Foreskin fibroblast (primary cell): ENCODE measurements at places on chromosomes 6 and 20.

DNA sequence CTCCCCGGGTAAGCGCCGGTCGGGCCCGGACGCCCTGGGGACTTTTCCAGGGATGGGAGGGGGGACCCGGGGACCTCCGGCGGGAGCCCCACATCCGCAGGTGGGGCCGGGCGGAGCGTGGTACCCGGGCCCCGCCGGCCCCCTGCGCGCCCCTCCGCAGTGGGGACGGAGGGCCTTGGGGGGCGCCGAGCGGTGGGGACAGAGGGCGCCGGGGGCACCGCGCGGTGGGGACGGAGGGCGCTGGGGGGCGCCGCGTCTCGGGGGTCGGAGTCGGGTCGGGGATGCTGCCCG is 270 bp downstream of the PLEKHG1 start:
- DNase-seq = no peak

DNA sequence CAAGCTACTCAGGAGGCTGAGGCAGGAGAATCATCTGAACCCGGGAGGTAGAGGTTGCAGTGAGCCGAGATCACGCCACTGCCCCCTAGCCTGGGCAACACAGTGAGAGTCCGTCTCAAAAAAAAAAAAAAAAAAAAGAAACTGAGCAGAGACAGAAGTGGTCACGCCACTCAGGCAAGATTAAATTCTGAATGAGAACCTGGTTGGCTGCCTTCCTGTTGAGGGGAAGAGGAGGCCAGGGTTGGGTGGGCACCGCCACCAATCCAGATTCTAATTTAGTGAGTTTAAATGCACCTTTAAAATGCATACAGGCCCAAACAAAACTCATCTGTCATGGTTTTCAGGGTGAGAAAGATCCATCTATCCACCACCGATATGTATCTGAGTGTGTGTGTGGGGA is 23.7 kb upstream of the CCDC167 start:
- no peak for DNase-seq

- no peak for DNase-seq
Observed at GRCh38 chr6:110048221-110048875, 70.2 kb downstream of the GPR6 start.

- no peak for DNase-seq
Observed at GRCh38 chr20:12925863-12926793, 82.6 kb upstream of the SPTLC3 start.

- no peak for DNase-seq
Observed at GRCh38 chr6:19297880-19298279, 539.3 kb upstream of the ID4 start.

DNA sequence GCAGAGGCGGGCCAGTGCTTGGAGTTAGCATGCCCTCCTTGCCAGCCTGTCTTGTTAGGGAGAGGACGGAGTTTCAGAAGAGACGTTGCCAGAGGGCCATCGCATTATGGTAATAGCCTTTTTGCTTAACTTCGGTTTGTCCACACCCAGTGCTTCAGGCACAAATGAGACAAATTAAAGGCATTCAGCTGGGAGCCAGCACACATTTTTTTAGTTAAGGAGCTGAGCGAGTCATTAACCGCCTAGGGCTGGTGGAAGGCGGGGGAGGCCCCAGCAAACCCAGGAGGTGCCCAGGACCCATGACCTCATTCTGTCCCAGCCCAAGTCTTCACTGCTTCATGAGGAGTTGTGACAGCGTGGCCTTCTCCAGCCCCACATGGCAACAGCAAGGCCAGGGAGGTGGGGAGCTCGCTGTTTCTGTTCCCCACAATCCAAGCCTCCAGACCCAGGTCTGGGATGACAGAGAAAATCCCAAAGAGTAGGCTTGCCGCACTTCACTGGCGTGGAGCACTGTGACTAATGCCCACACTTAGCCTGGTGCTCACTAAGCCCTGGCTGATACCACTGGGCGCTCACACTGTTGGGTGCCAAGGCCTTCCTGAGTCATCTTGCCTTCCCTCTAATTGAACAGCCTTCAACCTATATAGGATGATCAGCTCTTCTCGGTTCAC is 237.1 kb downstream of the ANKRD60 start:
- DNase-seq = peak; percentile 93

DNA sequence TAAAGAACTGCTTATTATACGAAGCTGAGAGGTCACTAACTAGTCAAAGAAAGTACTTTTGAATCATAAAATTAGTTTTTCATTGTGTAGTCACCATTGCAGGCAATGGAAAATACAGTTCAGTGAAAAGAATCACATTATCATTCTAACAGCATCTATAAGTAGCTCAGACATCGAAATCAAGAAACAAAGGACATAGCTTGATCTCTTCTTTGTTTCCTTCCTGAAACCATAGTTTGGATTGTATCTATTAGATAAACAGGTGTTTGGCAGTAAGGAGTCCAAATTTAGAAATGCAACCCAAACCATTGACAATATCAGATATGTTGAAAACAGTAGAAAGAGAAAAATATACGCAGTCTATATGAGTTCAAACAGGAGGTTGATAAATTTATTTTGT is 697.3 kb downstream of the TFAP2A start:
- DNase-seq = no peak

GRCh38 chr20:24100370-24101011 is 111.9 kb upstream of the GGTLC1 start:
- DNase-seq = no peak

DNA sequence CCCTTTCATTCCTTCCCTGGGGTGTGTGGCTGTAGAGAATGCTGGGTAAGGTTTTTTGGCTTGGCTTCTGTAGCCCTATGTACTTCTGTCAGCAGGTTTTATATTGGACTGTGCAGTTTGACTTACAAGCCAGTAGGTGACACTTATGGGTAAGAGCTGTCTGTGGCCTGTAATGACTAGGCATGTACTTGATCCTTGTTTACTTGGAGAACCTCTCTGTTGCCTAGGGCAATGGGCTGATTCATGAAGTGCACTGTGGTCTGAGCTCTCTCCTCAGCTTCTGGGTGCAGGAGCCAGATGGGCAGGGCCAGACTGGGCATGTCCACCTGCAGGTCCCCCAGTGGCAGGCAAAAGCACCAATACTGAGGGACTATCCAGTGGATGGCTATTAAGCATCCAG is 544.6 kb downstream of the ADGRB3 start:
- no peak for DNase-seq

GRCh38 chr6:41785689-41786450 is 1.6 kb upstream of the TOMM6 start:
- DNase-seq = peak; percentile 47

DNA sequence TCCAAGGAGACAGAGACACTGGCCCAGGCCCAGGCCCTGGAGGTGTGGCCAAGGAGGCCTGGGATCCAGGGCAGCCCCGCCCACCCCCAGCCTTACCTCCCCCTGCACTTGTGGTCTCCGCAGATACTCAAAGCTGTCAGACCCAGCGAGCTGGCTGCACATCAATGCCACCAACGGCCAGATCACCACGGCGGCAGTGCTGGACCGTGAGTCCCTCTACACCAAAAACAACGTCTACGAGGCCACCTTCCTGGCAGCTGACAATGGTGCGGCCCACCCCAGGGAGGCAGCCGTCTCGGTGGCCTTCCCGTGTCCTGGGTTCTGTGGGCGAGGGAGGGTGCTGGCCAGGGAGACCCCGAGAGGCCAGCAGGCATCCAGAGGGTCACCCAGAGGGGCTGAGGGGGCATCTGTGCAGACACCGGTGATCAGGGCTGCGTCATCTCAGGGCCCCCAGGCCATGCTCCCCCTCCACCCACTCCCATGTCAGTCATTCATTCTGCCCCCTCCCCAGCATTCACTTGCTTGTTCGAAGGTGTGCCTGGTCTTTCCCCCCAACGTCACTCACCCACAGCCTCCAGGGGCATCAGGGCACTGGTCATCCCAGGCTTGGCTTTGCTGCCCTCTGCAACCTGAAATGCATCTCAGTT is 141.3 kb downstream of the TAF4 start:
- no peak for DNase-seq

GRCh38 chr6:12414096-12414675 is 124.0 kb downstream of the EDN1 start:
- DNase-seq = no peak

- no peak for DNase-seq
Observed at GRCh38 chr20:36203861-36204260, 32.4 kb upstream of the AAR2 start.
